ENCODE measurements at places on chromosomes 2 and 18.
A peak's percentile ranks its signal among the peaks of the same experiment; 100 is the strongest.

- no peak for DNase-seq
These were observed 165.6 kb upstream of the NCKAP5 start for GRCh38 chr2:133733901-133734255.

DNA sequence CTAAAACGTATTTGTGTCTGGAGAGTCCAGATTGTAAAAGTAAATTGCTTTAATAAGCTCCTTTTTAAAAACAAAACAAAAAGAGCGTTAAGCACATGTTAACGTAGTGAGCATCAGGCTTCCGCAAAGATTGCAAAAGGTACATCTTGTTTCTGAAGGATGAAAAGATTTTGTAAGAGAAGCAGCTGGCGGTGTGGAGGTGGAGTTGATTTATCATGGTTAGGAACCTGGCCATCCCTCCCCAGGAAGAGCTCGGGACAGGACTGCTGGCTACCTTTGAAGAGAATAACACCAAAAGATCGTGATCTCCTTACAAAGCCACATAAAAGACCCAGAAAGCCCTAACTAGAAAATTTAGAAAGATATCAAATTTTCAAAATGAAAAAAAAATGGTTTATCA, 132.2 kb downstream of the DNER start:
- DNase-seq = no peak

GRCh38 chr2:1134629-1135028, 184.0 kb downstream of the SNTG2 start:
- no peak for DNase-seq

- DNase-seq = no peak
These were observed 11.7 kb downstream of the COLEC11 start for GRCh38 chr2:3606370-3607201.

GRCh38 chr2:197108758-197109157, 182.3 kb upstream of the PGAP1 start:
- no peak for DNase-seq

DNA sequence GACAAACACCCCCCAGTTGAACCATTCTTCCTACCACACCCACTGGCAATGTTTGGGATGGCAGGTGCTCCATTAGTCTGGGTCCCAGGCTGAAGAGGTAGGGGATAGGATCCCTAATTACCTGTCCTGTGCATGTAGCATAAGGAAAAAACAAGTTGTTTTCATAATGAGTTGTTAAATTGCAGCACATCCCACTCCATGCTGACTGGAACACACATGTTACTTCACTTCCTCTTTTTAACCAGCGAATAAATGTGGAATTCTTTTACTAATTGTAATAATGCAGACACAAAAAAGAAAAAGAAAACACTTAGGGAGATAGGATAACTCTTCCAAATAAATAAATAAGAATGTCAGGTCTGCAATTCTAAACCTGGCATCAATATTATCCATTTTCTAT, 11.8 kb upstream of the CBLN2 start:
- no peak for DNase-seq

DNA sequence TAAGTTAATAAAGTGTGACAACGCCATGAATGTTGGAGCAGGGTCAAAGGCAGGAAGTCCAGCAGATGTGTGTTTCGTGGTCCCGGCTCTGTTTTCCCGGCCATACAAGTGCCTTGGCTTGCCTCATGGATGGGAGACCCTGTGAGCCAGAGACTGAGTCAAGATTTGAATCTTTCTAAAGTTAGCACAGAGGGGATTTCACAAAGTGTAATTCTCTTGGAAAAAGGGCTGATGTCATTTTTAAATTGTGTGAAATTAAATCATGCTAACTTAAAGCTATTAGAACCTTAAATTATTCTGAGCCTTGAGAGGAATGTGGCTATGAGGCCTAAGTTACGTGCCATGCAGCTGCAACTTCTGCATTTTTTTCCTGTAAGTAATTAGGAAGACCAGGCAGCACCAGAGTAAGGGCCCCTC, 38.3 kb upstream of the RALBP1 start:
- no peak for DNase-seq

DNA sequence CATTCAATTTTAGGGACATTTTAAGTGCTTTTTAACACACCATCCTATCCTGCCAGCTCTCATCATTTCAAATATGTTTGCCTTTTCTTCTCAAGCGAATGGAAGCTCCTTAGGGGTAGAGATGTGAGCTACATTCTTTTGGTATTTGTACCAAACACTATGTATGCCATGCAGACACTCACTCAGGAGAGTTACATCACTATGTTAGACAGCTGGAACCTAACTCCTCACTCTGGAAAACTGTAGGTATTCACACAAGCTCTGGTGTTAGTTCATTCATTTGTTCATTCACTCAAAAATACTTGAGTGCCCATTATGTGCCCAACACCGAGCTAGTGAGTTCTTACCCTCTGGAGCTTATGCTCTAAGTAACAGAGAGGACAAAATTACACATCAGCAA, 26.4 kb upstream of the RNU4ATAC start:
- DNase-seq = no peak

DNA sequence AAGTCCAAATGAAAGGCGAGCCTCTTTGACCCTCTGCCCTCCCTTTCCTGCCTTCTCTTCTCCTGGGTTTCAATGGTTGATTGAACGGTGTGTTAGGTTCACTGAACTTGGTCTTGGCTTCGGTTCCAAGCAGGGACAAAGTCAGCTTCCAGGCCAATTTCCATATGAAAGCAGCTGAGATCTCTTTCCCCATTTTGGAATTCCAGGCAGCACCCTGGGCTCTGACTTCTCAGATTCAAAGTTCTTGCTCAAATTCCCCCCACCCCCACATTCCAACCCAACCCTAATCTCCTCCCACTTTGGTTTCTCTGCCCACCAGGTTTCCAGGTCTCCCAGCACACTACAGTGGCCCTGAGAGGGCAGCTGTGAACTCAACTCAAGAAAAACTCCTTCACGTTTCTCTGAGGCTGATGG, 231.0 kb downstream of the INSIG2 start:
- no peak for DNase-seq

DNA sequence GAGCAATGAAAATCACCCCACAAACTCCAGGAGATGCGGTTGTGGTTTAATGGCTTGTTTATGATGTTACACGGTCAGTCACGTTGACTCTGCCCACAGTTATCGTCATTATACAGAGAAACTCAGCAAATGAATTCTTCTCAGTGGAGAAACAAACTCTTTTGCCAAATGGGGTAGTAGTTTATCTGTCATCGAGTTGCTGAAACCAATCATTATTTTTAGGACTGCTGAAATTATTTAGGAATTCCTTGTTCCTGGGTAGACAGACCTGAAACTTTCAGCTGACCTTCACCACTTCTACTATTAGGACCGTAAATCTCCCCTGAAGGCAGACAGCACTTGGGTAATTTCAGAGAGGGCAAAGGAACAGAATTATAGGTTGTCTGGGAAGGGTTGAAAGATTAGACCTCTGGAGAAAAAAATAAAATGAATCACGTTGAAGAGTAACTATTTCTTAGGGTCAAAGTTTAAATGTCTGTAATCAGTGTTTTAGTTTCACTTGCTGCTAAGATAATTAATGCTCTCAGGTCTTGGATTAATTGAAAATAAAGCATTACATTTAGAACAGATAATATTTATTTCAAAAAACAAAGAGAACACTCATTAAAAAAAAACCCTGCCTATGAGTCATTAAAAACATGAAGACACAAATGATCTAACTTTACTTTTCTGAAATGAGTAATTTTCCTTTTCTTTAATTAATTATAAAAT, 52.1 kb upstream of the LYPD6 start:
- no peak for DNase-seq

- DNase-seq = no peak
These were observed 20.9 kb downstream of the TWIST2 start for GRCh38 chr2:238868616-238869292.

- no peak for DNase-seq
These were observed 34.1 kb upstream of the GRB14 start for GRCh38 chr2:164655336-164655735.

GRCh38 chr2:223095207-223095606, 43.2 kb downstream of the KCNE4 start:
- DNase-seq = no peak

DNA sequence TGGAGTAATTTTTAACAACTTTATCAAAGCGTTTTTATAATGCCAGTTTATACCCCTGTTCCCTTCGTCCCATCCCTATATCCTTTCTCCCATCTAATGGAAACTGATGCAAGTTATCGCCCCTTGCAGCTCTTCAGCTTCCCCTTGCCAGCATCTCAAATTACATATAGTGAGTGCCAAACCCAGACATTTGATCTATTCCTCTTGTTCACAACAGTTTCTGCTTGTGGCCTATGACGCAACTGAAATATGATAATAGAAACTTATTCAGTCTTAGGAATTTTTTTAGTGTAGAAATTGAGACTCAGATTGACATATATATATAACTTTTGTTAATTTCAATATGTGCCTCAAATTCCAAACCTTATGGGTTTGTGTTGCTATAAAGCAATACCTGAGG, 562.2 kb upstream of the VWC2L start:
- no peak for DNase-seq

DNA sequence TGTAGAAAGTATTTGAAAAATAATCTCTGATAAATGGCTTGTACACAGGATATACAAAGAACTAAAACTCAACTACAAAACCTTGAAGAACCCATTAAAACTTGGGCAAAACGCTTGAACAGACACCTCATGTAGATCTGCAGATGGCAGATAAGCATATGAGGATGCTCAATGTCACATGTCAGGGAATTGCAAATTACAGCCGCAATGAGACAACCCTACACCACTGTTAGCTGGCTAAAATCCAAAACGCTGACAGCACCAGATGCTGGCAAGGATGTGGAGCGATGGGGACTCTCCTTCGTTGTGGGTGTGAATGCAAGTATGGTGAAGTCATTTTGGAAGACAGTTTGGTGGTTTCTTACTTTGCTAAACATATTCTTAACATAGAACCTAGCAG, 53.7 kb downstream of the SNTG2 start:
- no peak for DNase-seq

DNA sequence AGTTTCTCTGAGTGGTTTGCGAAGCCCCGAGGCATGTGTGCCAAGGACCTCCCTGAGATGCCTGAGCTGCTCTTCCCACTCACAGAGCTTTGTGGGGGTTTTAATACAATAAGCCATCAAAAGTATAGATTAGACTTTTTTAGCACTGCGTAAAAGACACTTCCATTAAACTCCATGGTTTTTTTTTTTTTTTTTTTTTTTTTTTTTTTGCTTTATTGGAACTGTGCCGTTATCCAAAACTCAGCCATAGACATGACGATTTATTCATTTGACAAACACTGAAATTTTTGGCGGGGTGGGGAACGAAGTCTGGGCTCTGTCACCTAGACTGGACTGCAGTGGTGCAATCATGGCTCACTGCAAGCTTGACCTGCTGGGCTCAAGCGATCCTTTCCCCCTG, 18.4 kb downstream of the NPPC start:
- no peak for DNase-seq

GRCh38 chr18:62209046-62209445, 22.0 kb downstream of the RELCH start:
- no peak for DNase-seq

GRCh38 chr2:37689751-37690150, 18.3 kb upstream of the CDC42EP3 start:
- no peak for DNase-seq

- no peak for DNase-seq
These were observed 190.3 kb downstream of the ARL4C start for GRCh38 chr2:234306426-234307173.

DNA sequence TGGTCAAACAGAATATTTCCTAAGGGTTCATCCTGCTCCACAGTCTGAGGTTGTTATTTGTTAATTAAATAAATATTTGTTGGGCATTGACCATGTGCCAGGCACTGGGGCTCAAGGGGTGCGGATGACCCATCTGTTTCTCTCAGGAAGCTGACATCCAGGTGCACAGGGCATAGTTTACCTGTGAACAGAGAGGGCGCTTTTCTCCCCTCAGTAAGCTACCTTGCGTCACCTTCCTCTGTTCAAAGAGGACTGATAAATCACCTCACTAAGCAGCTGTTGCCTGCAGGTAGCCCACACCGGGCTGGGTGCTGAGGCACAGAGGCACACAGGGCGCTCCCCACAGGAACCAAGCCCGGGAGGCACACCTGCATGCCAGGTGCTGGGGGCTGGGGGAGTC, 41.6 kb downstream of the SH3RF3 start:
- DNase-seq = no peak

GRCh38 chr2:150141226-150142001, 346.1 kb downstream of the RND3 start:
- DNase-seq = no peak

DNA sequence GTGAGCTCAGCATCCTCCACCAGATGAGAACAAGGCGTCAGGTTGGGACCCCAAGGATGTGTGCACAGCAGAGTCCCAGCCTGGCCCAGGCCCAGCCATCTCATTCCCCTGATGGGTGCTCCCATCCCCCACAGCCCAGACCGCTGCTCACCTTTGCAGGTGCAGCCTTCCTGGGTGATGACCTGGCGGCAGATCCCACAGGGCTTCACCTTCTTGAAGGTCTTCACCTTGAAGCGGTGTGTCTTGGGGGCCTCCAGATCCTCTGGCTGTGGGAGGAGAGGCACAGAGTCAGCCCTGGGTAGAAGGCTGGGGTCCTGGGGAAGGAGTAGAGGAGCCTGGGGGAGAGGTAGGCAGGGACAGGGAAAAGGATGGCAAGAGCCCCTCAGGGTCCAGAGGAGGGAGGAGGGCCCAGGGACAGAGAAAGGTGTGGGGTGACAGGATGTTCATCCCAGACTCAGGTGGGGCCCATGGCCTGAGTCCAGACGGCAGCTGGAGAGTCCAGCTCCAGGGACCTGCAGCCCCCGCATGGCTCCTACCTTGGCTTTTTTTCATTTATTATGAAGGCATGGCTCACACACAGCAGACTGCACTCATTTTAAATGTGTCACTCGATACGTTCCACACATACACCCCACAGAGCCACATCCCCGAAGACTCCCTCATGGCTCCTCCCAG, 11.9 kb downstream of the TNS1 start:
- DNase-seq = no peak

DNA sequence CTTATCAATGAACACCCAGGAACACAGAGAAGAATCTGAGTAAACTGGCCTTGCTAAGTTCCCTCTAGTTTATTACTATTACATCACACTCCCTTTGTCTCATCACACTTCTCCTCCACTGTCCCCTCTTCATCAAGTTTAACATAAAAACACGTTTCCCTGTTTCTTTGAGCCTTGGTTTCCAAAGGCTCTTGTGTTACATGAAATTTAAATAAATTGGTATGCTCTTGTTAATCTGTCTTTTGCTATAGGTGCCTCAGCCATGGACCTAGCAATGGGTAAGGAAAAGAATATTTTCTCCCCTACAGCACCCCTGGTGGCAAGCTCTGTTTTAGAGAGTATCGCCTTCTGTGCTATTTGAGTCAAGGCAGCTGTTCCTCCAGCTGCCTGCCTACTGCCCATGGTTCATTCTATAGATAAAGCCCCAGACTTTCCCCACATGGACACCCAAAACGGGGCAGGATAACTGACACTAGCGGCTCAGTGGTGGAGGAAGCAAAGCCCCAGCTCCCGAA, 31.8 kb downstream of the TGIF1 start:
- DNase-seq = peak; percentile 42

- DNase-seq = no peak
These were observed 117.1 kb downstream of the FSHR start for GRCh38 chr2:49037197-49037596.

- DNase-seq = no peak
These were observed 23.4 kb downstream of the EIF4E2 start for GRCh38 chr2:232573771-232574435.

- DNase-seq = no peak
These were observed 619.6 kb upstream of the TMEFF2 start for GRCh38 chr2:192814376-192814775.

GRCh38 chr2:189210250-189211087, 30.9 kb upstream of the COL5A2 start:
- no peak for DNase-seq

- DNase-seq = no peak
These were observed 30.2 kb downstream of the TGFBRAP1 start for GRCh38 chr2:105299290-105299689.

- DNase-seq = no peak
These were observed 19.5 kb downstream of the RALBP1 start for GRCh38 chr18:9494778-9495331.
